ENCODE measurements at places on chromosomes 7 and 10. TPM values are rescaled to one million over a fixed set of nuclear protein-coding genes. Genes with fewer than 3 reads are reported as not detected.

WDR86 gene
- total RNA-seq = 33.8 TPM

TRIM56 gene
- total RNA-seq = 3.0 TPM

FAM25A gene
- total RNA-seq = not detected

NPSR1 gene
- total RNA-seq = 4.4 TPM

TMEM270 gene
- not detected for total RNA-seq

INHBA gene
- 3.2 TPM for total RNA-seq

SEC61G gene
- total RNA-seq = 80.4 TPM

CALHM1 gene
- not detected for total RNA-seq

AEBP1 gene
- total RNA-seq = 11.3 TPM

NRG3 gene
- total RNA-seq = 27.1 TPM

MEIG1 gene
- not detected for total RNA-seq

DNA sequence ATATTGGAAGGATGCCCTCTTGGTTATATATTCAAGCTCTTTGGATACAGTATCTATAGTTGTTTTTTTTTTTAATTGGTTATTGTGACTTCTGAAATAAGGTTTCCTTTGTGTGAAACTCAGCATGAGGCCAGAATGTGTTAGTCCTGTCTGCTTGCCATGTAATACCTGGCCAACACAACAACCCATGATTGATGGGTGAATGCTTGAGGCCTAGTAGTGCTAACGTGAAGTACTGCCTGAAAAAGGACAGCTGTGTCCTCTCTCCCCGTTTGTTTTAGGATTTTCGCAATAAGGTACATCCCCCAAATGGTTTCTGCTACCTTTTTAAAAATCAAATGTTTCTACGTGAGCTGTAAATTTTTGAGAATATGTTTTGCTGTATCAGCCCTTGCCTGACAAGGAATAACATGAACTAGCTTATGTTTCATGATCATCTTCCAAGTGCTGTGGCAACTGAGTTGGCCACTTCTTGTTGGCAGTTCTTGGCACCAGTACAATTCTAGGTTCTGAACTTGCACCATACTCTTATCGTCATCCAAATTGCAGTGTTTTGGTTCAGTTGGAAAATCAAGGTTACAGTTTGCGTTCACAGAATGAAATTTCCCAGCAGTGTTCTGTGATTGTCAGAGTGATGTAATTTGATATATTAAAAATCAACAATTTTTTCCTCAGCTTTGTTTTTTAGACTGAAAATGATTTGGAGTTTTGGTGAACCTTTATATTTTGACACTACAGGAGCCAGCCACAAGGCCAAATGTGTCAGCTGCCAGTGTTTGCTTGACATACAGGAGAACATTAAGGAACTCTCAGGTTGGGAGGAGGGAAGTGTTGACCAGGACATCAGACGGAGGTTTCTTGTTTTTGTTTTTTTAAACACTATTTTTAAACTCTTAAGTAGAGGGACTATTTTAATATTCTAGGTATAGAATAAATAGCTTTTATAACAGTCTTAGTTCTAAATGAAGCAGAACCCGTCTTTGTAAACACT is 13.5 kb upstream of the ASCC1 start:
- DNase-seq = no peak

DNA sequence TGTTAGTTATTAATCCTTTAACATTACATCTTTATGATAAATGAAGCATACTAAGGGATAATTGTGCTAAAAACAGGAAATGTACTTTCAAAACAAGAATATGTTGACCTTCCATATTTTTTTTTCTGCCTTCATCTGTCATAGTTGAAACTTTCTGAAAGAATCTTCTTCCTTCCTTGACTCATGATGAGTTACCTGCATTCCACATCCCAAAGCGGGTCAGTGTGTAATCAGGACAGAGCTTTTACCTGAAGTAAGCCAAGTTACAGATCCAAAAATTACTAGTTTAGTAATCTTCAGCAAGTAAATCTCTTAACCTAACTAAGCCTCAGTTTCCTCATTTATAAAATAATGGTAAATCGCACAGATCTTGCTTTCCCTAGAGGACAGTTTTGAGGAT is 13.4 kb upstream of the ARL4A start:
- no peak for DNase-seq

- DNase-seq = no peak
Observed at GRCh38 chr7:22234227-22234626, 122.7 kb downstream of the RAPGEF5 start.

DNA sequence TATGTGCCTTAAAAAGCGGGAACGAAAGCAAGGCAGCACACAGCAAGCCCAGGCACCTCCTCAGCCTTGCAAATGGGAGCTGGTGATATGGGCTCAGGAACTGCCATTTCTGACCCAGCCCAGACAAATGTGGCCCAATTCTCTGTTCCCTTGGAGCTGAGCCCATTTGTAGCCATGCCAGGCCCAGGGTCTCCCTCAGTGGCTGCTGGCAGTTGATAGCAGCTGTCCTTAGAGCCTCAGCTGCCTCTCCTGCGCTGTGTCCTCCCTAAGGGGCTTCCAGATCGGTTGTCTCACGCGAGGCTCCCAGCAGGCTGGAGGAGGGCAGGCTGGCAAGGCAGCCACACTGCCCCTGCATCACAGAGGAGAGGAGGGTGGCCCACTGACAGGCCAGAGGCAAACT is 275.8 kb downstream of the KCNMA1 start:
- DNase-seq = no peak

- DNase-seq = no peak
Observed at GRCh38 chr7:130135208-130136205, 65.2 kb downstream of the KLHDC10 start.

DNA sequence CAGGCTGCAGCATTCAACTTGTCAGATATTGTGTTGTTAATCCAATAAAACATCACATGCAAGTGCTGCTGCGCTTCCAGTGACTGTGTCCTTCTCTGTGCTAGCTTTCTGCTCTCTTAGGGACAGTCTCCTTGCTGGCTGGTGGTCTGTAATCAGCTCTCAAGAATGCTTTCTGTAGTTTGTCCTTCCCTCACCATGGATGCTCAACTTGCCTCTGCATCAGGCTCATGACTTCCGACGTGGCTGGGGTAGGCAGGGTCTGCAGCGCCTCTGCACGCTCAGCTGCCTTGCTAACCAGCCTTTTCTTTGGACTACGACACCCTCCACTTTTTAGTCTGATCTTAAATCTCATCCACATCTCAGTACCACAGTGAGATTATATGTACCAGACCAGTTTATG is 58.3 kb downstream of the MMRN2 start:
- DNase-seq = no peak

DNA sequence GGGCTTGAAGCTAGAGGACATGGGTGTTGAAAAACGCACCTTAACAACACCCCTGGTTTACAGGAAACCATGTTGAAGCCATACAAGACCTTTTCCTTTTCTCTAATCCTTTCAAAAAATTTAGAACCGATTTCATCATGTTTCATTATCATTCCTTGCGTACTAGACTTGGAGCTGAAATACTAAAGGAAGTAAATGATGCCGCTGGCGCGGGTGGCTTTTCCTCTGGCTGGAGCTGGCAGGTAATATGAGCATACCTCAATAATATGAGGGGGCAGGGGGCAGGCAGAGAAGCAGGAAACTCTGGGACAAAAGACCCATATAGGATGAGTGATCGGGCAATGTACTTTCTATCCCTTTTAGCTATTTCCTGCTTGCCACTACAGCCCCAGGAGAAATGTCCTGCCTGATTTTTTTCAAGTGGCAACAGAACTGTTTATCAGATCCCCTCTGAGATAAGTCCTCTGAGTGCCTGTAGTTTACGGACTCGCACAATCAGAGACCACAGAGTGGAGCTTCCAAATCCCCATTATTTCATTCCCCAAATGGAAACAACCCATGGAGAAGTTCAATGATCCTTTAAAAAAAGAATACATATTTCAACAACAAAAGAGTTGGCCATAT is 450.1 kb downstream of the KCNMA1 start:
- no peak for DNase-seq

DNA sequence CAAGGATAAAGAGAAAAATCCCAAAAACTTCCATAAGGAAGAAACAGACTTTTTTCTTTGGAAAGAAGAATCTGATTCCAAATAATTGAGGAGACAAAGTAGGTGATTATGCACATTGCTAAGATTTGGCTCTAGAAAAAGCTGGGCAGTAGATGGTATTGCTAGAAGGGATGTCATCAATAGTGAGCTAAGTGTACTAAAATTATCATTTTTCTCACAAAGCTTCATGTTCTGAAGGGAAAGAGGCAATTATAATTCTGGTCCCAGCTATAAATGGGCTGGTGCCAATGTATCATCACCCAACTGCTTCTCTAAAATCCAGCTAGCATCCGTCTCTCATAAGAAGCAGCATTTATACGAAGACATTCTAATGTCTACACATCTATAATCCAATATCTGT is 23.9 kb downstream of the STEAP1 start:
- DNase-seq = no peak

GRCh38 chr7:11835260-11835659 is 3.3 kb upstream of the THSD7A start:
- DNase-seq = no peak

DNA sequence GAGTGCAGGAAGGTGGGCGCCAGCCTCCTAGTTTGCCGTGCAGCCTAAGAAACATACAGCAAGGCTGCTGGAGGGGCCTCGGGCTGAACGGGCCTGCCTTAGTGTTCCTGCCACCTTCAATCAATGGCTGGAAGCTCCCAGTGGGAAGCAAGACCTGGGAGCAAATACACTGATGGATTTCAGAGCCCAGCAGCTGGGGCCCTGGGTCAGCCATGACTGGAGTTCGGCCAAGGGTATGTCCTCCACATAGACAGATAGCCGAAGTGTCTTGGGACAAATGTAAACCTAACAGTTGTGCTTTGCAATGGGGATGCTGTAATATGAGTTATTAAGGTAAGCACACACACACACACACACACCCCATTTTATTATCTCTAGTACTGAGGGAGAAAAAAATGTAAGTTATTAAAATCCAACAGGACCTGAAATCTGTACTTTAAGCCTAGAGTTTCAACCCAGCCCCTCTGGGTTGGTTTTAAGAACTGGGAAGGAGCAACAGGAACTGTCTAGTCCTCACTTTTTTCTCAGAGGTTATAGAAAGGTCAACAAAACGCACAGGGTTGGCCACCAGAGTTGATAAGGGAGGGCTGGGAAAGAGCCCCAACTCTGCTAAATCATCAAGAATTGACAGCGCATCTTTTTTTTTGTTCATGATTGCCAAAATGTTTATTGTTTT is 50.0 kb upstream of the CELF2 start:
- DNase-seq = no peak

DNA sequence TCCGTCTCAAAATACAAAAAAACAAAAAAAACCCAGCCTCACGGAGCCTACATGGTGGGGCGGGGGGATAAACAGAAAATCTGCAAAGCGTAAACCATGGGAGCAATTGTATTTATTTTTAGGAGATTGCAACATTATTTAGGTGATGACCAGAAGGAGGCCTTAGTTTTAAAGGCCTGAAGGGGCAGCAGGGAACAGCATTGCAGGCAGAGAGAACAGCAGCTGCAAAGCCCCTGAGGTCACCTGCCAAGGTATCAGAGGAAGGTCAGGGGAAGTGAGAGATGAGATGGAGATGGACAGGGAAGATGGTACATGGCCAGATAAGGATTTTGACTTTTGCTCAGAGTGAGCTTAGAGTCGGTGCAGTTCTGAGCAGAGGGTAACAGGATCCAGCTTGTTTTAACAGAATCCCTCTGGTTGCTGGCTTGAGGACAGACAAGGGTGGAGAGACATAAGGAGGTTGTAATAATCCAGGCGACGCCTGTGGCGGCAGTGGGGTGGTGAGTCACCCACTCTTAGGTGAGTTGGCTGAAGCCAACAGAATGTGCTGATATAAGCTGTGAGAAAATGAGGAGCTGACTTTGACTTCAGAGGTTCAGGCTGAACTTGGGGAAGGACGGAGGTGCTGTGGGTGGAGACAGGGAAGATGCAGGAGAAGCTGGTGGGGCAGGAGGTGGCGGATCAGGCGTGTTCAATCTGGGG is 82.3 kb upstream of the GTF2I start:
- no peak for DNase-seq

- DNase-seq = no peak
Observed at GRCh38 chr7:139989366-139990141, 73.2 kb downstream of the PARP12 start.

DNA sequence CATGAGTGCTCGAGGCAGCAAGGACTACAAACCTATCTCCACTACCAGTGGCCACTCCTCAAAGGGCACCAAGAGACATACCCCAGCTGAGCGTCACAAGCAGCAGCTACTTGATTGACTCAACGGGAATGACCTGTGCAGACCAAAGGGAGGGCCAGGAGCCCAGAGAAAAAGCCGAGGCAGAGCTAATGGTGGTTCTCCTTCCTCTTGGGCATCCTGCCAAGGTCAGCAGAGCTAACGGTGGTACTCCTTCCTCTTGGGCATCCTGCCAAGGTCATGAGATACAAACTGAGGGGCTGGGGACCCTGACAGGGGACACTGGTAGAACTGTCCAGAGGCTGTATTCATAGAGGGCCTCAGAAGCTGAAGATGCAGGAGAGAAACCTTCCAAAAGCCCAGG is 60.4 kb downstream of the FAM53B start:
- no peak for DNase-seq

- DNase-seq = peak; percentile 88
Observed at GRCh38 chr10:97791824-97792721, 20.3 kb upstream of the SFRP5 start.

DNA sequence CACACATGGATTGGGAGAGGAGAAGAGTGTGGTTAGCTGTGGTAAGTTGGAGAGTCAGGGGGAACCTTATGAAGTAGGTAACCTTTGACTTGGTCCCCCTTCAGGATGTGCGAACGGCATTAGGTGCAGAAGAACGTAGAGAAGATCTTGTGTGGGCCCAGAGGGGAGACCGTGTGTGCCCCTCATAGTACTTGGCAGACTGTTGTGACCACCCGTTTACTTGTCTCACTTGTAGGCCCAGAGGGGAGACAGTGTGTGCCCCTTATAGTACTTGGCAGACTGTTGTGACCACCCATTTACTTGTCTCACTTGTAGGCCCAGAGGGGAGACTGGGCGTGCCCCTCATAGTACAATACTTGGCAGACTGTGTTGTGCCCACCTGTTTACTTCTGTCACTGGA is 2.6 kb downstream of the GTPBP4 start:
- no peak for DNase-seq

DNA sequence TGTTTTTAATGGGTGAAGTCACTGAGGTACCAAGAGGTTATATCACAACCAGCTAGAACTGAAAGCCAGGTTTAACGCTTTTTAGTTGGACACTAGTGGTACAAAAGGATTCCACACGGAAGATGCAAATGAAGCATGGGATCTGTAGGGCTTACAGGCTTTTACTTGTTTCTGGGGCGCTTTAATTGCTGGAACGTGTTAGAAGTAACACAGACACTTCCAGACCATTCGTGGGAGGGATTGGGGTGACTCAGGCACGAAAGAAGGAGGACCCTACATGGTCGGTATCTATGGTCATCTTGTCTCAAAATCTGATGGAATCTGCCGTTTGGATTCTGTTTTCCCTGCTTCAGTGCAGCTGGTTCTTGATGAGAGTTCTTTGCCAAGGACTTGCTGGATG is 1.0 kb downstream of the YKT6 start:
- no peak for DNase-seq

DNA sequence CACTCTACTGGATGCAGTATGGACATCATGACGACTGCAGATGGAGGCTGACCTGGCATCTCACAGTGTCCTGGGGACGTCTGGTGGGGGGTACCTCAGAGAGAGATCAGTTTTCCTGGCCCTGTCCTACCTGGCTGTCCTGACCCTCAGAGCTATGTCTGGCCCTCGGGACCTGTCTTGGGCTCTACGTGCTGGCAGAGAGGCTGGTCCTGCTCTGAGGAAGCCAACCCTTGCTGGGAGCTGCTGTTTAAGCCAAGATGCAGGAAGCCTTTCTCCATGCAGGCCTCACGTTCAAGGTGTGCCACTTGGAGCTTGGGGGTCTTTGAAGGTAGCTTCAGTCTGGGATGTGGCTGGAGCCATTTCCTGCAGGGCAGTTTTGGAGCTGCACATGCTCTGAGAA is 42.1 kb upstream of the CXCL12 start:
- no peak for DNase-seq

All from cerebellum (tissue), 4 donors.